ENCODE measurements at places on chromosomes 1 and 21. TPM values are rescaled to one million over a fixed set of nuclear protein-coding genes. Genes with fewer than 3 reads are reported as not detected.

The RBM11 gene
- not detected for total RNA-seq

The CTSE gene
- not detected for total RNA-seq

The LEFTY2 gene
- total RNA-seq = under 0.01 TPM

The FMO5 gene
- 0.45 TPM for total RNA-seq

The F13B gene
- total RNA-seq = not detected

The HSPG2 gene
- total RNA-seq = 1,121 TPM

The PGLYRP4 gene
- total RNA-seq = not detected

The SFN gene
- total RNA-seq = not detected

The HTR6 gene
- not detected for total RNA-seq

The SDHB gene
- 147 TPM for total RNA-seq

The DMBX1 gene
- not detected for total RNA-seq

The LINGO4 gene
- not detected for total RNA-seq

The DEPDC1 gene
- total RNA-seq = 5.6 TPM

The ATP13A2 gene
- 44.9 TPM for total RNA-seq

The LYPD8 gene
- total RNA-seq = not detected

The TAS1R3 gene
- 0.19 TPM for total RNA-seq

The KCNJ15 gene
- total RNA-seq = 0.18 TPM

The GPR37L1 gene
- total RNA-seq = not detected

The STXBP3 gene
- 51.2 TPM for total RNA-seq

The RNF187 gene
- total RNA-seq = 40.8 TPM

The KCNQ4 gene
- total RNA-seq = not detected

Measured in endothelial cell of coronary artery (primary cell).